Panc1 (cell line): ENCODE measurements at places on chromosomes 6 and 20. TPM values are rescaled to one million over a fixed set of nuclear protein-coding genes. Genes with fewer than 3 reads are reported as not detected.

The TRAM2 gene
- 56.7 TPM for total RNA-seq

The GPR63 gene
- total RNA-seq: 0.95 TPM

The CAGE1 gene
- not detected for total RNA-seq

The CRISP3 gene
- not detected for total RNA-seq

The RUNX2 gene
- 7.0 TPM for total RNA-seq

The TAGAP gene
- total RNA-seq: 0.13 TPM

The UCKL1 gene
- total RNA-seq: 47.4 TPM

The FUT9 gene
- not detected for total RNA-seq

The BANF2 gene
- not detected for total RNA-seq

The FAM209B gene
- not detected for total RNA-seq

The TMC2 gene
- total RNA-seq: not detected

The OR2J3 gene
- total RNA-seq: not detected

The SMPDL3A gene
- total RNA-seq: 1.8 TPM

The IL17F gene
- total RNA-seq: not detected

The UST gene
- 0.15 TPM for total RNA-seq

The FOXA2 gene
- 28.0 TPM for total RNA-seq

The PHACTR1 gene
- 0.05 TPM for total RNA-seq

The IYD gene
- total RNA-seq: 0.03 TPM

The PPIL1 gene
- total RNA-seq: 44.1 TPM

The LGSN gene
- not detected for total RNA-seq

The BPIFA1 gene
- not detected for total RNA-seq

The ANGPT4 gene
- not detected for total RNA-seq

The LPIN3 gene
- total RNA-seq: 21.0 TPM

The PTCHD4 gene
- not detected for total RNA-seq

The MLIP gene
- total RNA-seq: not detected

The ZBTB9 gene
- 17.6 TPM for total RNA-seq

The SRMS gene
- total RNA-seq: not detected

The SLC22A16 gene
- total RNA-seq: not detected
